ENCODE measurements at places on chromosomes 5 and 9.

GRCh38 chr9:134996591-134997530, 79.1 kb upstream of the FCN1 start:
- no peak for DNase-seq

- no peak for DNase-seq
Observed at GRCh38 chr9:117952581-117952980, 248.4 kb downstream of the TLR4 start.

DNA sequence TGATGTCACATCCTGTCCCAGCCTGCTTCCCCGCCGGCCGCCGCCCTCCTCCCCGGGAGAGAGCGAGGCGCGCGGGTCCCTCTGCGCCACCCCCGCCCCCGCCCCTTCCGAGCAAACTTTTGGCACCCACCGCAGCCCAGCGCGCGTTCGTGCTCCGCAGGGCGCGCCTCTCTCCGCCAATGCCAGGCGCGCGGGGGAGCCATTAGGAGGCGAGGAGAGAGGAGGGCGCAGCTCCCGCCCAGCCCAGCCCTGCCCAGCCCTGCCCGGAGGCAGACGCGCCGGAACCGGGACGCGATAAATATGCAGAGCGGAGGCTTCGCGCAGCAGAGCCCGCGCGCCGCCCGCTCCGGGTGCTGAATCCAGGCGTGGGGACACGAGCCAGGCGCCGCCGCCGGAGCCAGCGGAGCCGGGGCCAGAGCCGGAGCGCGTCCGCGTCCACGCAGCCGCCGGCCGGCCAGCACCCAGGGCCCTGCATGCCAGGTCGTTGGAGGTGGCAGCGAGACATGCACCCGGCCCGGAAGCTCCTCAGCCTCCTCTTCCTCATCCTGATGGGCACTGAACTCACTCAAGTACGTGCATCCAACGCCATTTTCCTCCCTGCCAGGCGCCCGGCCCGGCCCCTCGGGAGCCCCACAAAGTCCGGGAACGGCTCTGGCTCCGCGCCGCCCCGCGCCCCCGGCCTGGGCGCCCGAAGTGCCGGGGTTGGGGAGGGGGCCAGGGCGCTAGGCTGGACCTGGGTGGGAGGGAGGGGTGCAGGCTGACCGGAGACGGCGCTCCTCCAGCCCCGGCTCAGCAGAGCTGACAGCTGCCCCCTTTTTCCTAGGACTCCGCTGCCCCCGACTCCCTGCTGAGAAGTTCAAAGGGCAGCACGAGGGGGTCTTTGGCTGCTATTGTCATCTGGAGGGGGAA, 12.0 kb upstream of the OLFM1 start:
- DNase-seq: peak; percentile 50

- peak; percentile 9 for DNase-seq
Observed at GRCh38 chr5:167565189-167565954, 726.1 kb upstream of the WWC1 start.

DNA sequence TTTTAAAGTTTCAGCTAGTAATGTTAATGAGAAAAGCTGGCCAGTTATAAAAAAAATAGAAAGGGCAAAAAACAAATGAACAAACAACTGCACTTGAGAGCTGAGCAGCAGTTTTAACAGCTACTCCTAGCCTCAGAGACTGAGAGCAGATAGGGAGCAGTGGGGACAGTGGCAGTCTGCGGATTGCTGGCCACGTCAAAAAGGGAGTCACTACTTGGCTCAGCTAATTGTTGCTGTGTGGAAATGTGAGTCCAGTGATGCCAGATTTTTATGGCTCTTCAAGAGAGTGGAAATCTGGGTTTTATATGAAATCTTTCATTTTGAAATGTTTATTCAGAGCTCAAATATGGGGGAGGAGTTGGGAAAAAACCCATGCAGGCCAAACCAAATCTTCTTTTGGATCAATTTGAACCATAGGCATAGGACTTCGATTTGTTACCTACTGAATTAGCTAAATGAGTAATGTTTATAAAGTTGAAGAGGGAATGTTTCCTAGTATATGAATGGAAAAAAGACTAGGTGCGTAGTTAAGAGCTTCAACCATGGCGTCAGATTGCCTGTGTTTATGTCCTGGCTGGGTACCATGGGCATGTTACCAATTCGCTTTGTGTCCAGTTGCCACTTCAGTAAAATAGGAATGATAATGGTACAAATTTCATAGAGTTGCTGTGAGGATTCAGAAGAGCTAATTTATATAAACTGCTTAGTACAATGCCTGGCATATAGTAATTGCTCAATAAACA, 102.1 kb downstream of the PAM start:
- DNase-seq: no peak

GRCh38 chr9:121640491-121641223, 10.8 kb upstream of the DAB2IP start:
- no peak for DNase-seq

GRCh38 chr5:16812448-16812847, 123.6 kb downstream of the MYO10 start:
- DNase-seq: no peak

- no peak for DNase-seq
Observed at GRCh38 chr5:10703676-10704075, 57.4 kb downstream of the DAP start.

DNA sequence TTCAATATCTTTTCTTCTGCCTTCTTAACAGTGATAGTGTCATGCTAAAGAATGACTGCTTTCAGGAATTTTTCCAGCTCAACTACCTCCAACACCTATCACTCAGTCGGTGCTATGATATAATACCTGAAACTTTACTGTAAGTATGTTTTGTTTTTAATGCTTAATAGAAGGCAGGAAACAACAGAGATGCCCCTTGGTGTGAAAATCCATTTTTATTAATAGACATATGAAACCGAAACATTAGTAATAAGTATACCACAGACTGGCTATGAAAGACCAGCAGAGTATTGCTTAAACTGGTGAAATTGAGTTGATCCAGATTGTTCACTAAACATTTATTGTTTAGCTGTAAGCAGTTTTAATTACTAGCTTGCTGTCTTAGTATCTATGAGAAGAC, 25.2 kb downstream of the SKP2 start:
- DNase-seq: no peak

DNA sequence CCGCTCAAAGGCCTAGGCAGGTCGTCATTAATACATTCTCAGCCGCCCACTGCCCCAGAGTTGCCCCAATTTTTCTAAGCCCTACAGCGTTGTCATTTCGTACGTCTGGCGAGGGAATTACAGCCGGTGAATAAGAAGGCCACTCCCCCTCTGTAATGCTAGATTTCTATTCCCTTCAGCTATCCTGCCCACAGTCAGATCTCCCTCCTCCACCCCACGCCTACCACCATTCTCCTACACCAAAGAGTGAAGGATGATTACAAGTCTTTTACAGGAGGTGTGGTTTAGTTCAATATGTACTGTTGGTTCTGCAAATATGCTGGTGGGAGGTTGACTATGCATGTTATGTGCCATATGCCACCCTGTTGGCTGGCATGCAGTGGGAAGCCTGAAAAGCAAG, 83.7 kb upstream of the SMIM15 start:
- no peak for DNase-seq

DNA sequence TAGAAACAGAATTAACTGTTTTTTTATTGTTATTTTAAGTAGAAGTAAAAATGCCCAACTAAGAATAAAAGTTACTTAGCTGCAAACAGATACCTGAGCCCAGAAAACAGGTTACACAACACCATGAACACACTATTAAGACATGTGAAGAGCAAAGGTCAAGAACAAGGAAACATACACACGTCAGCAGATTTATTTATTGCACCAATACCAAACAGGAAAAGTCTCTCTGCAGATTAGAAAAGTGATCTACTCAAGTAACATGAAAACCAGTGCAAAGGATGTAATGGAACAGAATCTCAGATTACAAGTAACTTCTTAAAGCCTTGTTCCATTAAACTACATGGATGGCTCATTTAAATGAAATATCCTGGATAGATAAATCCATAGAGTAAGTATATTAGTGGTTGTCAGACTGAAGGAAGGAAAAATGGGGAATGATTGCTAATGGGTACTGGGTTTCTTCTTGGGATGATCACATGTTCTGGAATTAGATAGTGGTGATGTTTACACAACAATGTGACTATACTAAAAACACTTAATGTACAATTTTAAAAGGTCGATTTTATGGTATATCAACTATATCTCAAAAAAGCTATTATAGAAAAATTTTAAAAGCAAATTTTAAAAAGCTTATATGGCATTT, 6.1 kb downstream of the SAR1B start:
- peak; percentile 70 for DNase-seq

- no peak for DNase-seq
Observed at GRCh38 chr9:81082221-81082620, 607.1 kb downstream of the TLE1 start.

GRCh38 chr5:116487045-116487444, 87.6 kb downstream of the SEMA6A start:
- DNase-seq: no peak

GRCh38 chr5:142104491-142104890, 4.1 kb upstream of the NDFIP1 start:
- DNase-seq: no peak

- DNase-seq: peak; percentile 68
Observed at GRCh38 chr9:35920051-35920620, 10.8 kb downstream of the SPAAR start.

GRCh38 chr5:111997711-111998110, 240.7 kb upstream of the NREP start:
- DNase-seq: peak; percentile 39

DNA sequence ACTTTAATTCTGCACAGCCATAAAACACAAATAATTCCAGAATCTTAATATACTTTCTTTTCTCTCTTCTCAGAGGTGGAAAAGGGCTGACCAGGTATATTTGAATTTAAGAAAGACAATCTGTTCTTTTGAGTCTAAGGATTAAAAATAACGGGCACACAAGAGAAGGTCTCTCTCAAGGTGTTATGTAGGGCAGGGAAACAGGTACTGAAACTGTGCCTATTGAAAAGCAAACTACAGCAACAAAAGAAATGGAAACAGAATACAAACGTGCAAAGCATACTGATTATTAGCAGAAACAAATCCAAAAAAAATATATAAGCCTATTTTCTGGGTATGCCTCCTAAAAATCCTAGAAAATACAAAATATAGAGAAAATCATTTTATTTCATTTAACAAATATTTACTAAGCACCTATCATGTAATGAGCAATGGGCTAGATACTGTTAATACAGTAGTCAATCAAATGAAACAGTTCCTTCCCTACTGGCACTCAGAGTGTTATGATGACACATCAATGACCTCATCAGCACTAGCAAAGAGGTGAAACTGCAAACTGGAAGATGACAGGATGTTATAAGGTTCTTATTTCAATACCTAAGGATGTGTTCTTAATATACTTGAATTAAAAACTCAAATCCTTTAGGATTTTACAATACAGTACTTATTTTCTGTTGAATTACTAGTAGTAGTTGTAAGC, 87.7 kb downstream of the AUH start:
- DNase-seq: no peak

DNA sequence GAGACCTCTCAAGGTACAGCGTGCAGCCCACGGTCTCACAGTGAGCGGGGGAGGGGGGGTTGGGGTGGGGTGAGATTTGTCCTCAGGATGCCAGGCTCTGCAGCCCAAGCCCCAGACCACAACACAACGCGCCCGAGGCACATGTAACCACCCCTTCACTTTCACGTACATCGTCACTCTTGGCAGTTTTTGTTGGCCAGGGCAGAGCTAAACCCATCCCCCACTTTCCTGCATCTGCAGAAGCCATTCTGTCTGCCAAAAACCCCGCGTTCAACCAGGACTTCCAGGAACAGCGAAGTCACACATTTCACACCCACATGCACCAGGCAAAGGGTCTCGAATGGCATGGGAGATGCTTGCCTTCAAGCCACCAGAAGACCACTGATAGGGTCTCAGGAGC, 9.4 kb upstream of the SMIM23 start:
- no peak for DNase-seq

DNA sequence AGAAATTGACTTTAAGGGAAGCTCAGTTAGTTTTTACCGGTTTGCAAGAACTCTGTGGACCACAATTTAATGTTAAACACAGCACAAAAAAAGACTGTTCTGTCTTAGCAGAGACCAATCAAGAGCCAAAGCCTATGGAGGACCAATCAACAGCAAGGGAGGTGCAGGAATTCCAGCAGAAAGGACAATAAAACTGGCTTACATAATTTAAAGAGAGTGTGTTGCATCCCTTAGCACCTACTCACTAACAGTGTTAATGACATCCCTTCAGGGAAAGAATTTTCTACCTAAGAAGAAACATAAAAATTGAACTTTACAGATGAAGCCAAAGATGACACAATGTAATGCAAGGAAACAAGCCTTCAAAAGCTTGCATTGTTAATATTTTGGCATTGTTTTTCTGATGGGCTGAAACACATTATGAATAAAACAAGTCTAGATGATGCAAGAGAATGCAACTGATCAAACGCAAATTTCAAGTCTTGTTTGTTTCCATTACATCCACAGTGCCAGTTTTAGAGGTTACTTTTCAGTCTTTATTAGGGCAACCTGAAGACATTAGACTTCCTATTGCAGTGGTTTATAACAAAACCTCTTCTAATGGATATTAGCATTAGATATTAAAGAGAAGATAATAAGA, 111.3 kb upstream of the FST start:
- DNase-seq: no peak

DNA sequence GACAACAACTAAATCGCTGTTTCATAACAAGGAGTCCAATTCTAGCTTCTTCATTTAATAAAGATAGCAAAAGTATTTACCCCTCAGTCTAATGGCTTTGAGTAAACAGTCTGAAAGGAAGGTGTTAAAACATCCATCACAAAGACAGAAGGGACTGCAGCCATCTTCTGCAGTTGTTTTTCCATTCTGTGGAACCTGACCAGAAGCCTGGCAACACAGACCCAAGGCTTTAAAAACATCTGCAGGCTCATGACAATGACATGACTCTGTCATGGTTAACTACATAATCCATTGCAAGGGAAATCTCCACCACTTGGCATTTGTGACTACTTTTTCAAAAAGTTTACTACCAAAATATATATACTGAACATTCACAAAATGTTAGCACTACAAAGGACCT, 51.9 kb downstream of the ELL2 start:
- DNase-seq: no peak

- DNase-seq: no peak
Observed at GRCh38 chr5:125574491-125575044, 828.1 kb upstream of the ZNF608 start.
